Left lung (tissue), 14 donors: ENCODE measurements at places on chromosomes 1 and 21. TPM values are rescaled to one million over a fixed set of nuclear protein-coding genes. Genes with fewer than 3 reads are reported as not detected.

Gene TRMT1L
- 21.9 TPM for polyA plus RNA-seq

Gene CNR2
- 0.17 TPM for polyA plus RNA-seq

Gene LCE1B
- not detected for polyA plus RNA-seq

Gene FAM131C
- polyA plus RNA-seq: 0.08 TPM

Gene VHLL
- polyA plus RNA-seq: not detected

Gene OR2M3
- polyA plus RNA-seq: 0.04 TPM

Gene GNG4
- 1.1 TPM for polyA plus RNA-seq

Gene BTBD8
- 8.5 TPM for polyA plus RNA-seq

Gene CHRM3
- 2.5 TPM for polyA plus RNA-seq

Gene PGLYRP4
- not detected for polyA plus RNA-seq

DNA sequence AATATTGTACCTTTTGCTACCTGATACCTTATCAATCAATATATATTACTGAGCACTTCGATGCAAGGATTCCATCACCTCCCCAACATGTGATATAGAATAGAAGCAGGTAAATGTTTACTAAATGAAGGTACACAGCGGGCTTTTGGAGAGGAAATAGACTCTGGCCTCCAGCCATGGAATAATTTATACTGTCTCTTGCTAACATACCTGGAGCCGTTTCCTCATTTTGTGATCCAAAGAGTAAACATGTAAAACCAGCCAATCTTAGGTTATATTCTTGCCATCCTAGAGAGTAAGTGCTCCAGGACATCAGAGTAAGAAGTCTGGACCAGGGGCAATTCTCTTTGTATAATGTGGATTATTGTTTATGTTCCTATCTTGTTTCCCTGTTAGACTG, 39.4 kb downstream of the NDUFS5 start:
- DNase-seq: no peak

DNA sequence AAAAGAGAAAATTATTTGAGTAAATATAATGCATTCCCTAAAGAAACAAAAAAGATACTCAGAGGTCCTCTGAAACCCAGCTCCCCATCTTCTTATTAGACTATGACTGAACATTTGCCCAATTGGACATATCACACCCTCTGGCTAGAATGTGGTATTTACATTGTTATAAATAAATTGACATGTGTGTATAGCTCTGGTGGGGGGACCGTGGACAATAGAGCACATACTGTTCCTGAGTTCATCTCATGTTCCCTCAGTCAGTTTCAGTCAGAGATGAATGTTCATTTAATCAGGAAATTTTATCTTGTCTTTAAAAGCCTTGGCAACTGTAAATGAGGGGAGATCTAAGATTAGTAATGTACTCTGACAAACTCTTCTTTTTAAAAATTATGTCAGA, 459.3 kb upstream of the ADAMTS5 start:
- no peak for DNase-seq

- no peak for DNase-seq
Observed at GRCh38 chr1:211520641-211521040, 28.7 kb upstream of the RD3 start.

- no peak for DNase-seq
Observed at GRCh38 chr21:32131960-32132359, 146.9 kb downstream of the MIS18A start.

- DNase-seq: no peak
Observed at GRCh38 chr1:110087812-110088738, 17.6 kb upstream of the ALX3 start.

- no peak for DNase-seq
Observed at GRCh38 chr1:209607102-209607794, 23.7 kb downstream of the CAMK1G start.

- no peak for DNase-seq
Observed at GRCh38 chr1:209755926-209756614, at the start of gene TRAF3IP3. Gene TRAF3IP3, plus strand, starts transcription at chr1:209756053. Its CDS starts 3,987 bp downstream, at chr1:209760040.

DNA sequence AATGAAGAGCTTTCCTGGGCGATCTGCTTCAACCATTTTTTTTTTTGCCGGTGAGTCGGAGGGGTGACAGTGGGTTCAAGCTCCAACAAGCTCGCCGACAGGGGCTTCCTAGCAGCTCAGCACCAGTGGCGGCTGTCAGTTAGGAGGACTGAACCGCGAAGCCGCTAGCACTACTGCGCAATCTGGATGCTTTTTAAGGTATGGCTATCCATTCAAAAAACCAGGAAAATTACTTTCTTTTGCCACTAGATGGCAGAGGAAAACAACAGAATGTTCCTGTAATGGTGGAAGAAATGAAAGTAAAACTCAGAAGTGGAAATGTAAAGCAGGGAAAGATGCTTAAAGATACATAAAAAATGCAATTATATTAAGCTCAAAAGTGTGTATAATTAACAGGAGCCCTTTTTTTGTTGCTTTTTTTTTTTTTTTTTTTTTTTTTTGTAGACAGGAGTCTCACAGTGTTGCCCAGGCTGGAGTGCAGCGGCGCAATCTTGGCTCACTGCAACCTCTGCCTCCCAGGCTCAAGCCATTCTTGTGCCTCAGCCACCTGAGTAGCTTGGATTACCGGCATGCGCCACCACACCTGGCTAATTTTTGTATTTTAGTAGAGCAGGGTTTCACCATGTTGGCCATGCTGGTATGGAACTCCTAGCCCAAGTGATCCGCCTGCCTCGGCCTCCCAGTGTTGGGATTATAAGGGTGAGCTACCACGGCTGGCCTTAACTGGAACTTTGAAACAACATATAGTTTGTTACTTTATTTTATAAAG, 8.5 kb downstream of the KYAT3 start:
- DNase-seq: peak; percentile 59

- DNase-seq: no peak
Observed at GRCh38 chr1:111512132-111512889, 8.9 kb upstream of the ADORA3 start.

GRCh38 chr1:232376632-232377493, 253.1 kb downstream of the SIPA1L2 start:
- no peak for DNase-seq

- DNase-seq: no peak
Observed at GRCh38 chr1:230375147-230375546, 51.0 kb downstream of the PGBD5 start.

DNA sequence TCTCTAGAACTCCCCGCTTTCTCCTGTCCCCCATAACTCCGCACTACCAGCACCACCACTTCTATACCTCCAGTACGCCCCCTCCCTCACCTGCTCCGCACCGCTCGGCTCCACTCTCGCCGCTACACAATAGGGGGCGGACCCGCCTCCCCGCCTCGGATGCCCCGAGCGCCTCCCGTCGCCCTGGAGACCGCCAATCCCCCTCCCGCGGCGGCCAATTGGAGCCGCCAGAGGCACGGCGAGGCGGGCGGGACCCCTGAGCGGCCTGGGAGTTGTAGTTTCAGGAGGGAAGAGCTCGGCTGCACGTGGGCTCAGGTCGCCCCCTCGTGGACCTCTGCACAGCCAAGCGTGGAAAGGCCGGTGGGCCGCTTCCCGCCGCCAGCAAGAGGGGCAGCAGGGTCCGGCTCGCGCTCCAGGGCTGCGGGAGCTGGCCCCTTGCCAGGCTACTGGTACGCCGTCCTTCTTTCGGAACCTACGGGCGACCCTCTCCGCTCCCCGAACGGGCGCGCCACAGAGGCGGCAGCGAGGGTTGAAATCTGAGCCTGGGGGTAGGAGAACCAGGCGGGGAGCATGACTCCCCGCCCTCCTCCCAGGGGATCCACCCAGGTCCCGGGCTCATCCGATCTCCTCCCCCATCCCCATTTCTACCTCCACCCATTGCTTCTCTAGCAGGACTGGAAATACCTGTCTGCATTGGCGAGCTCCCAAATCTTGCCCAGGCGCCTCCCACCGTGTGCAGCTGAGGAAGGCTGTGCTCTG, at the start of gene IGSF9:
Gene IGSF9, minus strand, starts transcription at position 131 of the 759 bp plus-strand sequence. CDS start 2,159 bp downstream, outside the sequence.
- DNase-seq: peak; percentile 94

- DNase-seq: no peak
Observed at GRCh38 chr1:4716406-4716805, 62.0 kb downstream of the AJAP1 start.

DNA sequence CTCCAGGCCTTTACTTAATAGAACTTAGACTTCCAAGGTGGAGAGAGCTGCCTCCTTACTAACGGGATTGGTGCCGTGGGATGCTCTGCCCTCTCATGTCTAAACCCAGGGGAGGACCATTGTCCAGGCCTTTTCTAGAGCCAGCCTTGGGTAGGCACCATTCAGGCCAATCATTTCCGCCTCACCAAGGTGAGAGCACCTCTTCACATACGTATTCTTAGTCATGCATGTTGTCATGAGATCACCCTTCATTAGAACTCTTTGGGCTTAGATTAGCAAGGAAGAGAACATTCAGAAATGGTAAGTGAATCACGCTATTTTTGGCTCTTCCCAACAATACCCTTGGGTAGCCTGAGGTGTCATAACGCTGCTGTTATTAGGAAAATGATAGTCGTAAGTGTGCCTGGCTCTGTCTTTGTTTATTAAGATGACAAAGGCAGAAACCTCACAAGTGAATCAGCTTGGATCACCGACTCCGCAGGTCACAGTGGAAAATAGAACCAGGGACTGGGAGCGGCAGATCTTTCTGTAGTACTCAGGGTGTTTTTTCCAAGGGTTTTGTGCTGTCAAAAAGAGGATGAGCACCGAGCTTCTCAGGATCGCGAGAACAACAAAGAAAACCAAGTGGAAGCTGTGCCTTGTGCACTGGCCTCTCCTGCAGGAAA, 55.0 kb downstream of the HUNK start:
- DNase-seq: no peak

DNA sequence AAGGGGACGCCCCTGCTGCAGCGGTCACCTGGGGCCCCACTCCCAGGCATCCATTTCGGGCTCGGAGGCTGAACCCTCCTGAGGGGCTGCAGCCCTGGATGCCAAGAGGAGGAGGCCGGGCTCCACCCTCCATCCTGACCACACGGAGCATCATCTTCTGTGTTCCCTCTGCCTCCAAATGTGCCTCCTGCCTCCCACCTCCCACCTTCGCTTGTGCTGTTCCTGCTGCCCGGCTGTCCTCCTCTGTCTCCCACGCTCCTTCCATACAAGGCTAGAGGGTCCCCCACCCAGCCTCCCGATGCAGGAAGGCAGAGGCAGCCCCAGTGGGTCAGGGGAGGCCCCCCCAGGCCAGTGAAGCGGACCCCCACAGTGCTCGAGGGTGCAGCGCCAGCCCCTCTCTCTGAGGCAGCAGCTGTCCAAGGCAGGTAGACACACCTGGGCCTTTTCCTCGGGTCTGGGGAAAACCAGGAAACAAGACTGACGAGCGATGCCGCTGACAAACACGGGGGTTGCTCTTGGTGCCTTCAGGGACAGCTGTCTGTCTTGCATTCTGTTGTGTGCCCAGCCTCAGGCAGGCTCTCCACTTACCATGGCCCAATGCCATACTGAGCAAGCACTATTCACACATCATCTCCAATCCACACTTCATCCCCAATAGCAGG, 16.8 kb upstream of the PLEKHG5 start:
- no peak for DNase-seq

DNA sequence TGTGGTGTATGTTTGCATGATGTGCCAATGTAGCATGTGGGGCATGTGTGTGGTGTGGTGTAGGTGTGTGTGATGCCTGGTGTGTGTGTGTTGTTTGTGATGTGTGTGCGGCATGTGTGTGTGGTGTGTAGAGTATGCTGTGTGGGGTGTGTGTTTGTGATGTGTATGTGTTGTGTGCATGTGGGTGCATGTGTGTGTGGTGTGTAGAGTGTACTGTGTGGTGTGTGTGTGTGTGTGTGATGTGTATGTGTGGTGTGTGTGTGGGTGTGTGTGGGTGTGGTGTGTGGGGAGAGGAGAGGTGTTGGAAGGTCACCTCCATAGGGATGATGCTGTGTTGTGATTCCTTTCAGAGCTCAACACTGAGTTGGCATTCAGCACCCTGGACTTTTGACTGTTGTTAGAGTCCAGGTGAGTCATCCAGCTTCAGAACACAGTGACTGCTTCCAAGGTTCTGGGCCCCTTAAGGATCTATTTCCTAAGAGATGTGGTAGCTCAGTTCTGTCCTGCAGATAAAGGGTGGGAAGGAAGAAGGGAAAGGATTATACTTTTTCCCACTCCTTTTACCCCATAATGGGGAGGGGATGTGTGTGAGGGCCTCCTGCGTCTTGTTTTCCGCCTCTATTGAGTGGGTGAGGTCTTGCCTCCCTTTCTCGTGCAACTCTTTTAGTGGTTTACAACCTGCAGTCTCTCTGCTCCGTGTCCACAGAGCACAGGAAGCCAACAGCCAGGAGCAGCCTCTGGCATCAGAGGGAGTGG, 47.6 kb downstream of the RHOU start:
- DNase-seq: no peak

- no peak for DNase-seq
Observed at GRCh38 chr1:235076504-235077162, 52.0 kb downstream of the TOMM20 start.

DNA sequence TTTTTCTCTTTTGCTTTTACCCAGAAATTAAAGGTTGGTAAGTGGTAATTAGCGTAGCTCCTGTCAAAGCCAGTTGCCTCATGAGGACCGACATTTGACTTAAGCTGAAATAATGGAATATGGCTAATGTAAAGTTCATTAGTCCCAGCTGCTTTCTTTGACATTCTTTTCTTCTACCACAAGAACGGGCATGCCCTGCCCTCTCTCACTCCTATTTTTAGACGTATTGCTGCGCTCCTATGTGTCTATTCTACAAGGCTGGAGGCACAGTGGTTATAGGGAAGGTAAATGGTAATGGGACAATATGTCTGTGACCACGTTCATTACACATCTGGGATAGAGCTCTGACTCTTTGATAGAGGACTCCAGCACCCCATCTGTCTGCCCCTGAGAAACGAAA, 6.8 kb downstream of the CORT start:
- no peak for DNase-seq

DNA sequence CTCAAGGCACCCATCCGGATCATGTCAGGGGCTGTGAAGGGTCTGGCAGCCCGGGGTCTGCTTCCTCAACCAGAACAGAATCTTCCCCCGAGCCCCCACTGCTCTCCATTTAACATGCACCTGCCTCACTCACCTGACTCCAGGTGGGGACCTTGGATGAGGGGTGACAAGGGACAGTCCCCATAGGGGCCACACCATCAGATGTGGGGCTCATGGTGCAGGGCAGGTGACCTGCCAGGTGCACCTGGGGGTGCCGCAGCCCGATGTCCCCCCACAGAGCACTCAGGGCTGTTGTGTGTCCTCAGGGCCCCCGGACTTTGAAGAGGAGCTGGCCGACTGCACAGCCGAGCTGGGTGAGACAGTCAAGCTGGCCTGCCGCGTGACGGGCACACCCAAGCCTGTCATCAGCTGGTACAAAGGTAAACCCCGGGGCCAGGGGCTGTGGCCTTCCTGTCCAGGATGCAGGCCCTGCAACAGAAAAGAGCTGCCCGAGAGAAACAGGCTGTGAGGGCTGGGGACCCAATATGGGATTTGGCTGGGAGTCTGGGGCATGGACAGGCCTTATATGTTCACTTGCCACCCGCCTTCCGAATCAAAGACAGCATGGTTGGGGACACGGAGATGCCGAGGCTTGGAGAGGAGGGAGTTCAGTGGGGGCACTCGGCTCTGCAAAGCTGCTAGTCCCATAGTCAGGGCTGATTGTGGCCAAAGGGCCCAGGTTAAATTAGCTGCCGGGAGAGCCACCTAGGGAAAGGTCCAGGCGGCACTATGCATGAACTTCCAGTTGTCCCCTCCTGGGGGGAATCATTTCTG, 64.6 kb downstream of the TRIM11 start:
- DNase-seq: no peak

- no peak for DNase-seq
Observed at GRCh38 chr1:111654839-111655238, 35.2 kb downstream of the RAP1A start.

- peak; percentile 44 for DNase-seq
Observed at GRCh38 chr1:224929335-224930237, at the start of gene DNAH14. Gene DNAH14, plus strand, starts transcription at chr1:224929675. Its CDS starts 23,028 bp downstream, at chr1:224952703.

GRCh38 chr1:117037802-117038201, 22.3 kb upstream of the TTF2 start:
- no peak for DNase-seq
